ENCODE measurements at places on chromosomes 6 and 20.

- no peak for DNase-seq
Observed at GRCh38 chr6:63793465-63794137, 158.0 kb downstream of the PHF3 start.

DNA sequence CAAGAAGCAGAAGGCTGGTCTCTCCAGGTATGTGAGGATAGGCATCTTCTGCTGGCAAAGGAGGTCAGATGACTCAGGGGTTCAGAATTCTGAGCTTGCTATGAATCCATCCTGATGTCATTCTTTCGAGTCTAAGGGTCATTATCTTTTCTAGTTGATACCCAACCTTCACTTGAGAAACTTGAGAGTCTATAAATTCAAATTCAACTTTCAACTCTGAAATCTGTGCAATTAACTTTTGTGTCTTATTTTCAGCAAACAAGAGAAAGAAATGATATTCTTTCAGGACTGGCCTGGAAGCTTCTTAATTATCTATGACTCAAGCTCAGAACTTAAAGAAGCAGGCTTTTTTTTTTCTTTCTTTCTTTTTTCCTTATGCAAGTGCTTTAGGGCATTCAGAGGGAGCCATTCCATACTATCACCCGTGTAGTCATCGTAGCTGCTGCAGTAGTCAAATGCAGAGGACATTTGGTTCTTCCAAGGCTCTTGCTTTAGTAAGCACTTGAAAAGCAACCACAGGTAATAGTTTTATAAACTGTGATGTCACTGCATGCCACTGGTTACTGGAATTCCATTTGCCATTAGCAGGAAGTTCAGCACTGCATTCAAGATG, 93.0 kb downstream of the ADTRP start:
- no peak for DNase-seq

DNA sequence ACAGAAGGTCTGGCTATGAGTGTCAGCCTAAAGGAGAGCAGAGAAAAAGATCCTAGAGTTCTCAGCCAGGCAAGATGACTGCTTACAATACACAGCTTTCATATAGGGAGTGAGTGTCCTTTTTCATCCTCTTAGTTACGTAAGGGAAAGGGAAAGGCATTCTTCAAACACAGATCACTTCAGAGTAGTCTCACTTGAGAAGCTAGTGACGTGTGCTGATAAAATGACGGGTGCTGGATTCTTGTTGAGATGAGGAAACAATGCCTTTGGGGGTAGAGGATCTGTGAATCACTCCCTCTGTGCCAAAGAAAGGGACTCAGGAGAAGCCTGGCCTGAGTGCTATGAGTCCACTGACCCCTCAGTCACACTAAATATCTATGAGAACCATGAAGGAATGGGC, 117.3 kb downstream of the QRSL1 start:
- DNase-seq, result no peak

GRCh38 chr6:109262261-109262660, 120.0 kb downstream of the CD164 start:
- no peak for DNase-seq

DNA sequence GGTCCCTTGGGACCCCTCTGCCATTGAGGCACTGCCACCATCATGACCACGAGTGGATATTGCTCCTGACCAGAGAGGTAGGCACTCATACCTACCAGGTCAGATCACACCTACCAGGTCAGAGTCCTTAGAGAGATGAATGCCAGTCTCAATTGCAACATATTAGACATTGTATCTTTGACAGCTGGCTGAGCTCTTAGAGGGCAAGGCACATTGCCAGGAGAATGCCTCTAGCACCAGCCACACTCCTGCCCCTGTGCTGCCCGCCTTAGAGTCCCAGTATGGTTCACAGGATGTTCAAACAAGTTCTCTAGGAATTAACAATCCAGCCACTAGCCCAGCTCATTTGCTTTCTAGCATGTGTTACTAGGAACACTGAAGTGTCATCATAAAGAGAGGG, 65.9 kb downstream of the TMEM244 start:
- no peak for DNase-seq

GRCh38 chr6:32108727-32109113, 418 bp downstream of the TNXB start:
- no peak for DNase-seq

DNA sequence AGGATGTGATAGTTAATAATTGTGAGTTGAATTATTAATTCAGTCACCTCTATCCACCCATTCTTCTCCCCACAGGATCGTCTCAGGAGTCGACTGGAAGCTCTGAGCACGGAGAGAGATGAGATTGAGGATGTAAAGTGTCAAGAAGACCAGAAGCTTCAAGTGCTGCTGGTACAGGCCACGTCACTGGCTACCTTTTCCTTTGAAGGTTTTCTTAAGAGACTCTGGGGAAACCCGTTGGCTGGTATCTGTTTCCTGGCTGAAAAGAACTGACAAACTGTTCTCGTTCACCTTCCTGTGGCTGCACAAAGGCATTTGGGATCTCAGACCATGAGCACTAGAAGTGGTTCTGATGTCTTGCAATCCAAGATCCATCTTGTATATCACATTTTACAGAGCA, 3.8 kb downstream of the TRIM15 start:
- peak; percentile 45 for DNase-seq

GRCh38 chr6:42507901-42508300, 55.9 kb upstream of the UBR2 start:
- no peak for DNase-seq

- no peak for DNase-seq
Observed at GRCh38 chr6:163818719-163819118, 404.2 kb downstream of the QKI start.

DNA sequence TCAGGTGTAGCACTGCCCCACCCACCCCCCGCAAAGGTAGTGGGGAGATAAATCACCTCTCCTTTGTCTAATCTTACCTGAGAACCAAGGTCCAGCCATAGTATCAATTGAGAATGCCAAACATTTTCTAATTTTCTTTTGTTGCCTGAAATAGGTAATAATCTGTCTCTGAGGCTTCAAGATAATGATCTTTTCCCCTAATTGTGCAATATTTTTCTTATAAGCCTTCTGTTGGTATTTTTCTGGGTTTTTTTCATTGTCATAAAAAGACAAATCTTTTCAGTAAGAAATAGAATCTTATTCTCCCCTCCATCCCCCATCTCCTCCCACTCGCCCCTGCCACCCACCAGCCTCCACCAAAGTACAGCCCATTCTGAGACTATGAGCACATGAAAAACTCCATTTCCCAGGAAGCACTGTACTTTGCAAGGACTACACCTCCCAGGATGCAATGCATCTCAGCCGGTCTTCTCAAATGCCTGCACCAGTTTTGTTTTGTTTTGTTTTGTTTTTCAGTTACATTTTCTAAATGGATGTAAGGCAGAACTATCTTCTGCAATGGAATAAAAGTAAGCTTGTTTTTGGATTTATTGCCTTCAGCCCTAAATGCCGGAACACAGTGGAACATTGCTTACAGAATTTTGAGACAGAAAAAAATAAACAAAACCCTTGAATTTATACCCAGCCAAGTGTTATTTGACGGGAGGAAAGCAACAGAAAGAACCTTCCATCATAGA, 268.0 kb downstream of the TFAP2A start:
- no peak for DNase-seq

- DNase-seq, result no peak
Observed at GRCh38 chr6:168368936-168369335, 49.4 kb upstream of the DACT2 start.

GRCh38 chr6:22690446-22690845, 121.1 kb downstream of the HDGFL1 start:
- no peak for DNase-seq

DNA sequence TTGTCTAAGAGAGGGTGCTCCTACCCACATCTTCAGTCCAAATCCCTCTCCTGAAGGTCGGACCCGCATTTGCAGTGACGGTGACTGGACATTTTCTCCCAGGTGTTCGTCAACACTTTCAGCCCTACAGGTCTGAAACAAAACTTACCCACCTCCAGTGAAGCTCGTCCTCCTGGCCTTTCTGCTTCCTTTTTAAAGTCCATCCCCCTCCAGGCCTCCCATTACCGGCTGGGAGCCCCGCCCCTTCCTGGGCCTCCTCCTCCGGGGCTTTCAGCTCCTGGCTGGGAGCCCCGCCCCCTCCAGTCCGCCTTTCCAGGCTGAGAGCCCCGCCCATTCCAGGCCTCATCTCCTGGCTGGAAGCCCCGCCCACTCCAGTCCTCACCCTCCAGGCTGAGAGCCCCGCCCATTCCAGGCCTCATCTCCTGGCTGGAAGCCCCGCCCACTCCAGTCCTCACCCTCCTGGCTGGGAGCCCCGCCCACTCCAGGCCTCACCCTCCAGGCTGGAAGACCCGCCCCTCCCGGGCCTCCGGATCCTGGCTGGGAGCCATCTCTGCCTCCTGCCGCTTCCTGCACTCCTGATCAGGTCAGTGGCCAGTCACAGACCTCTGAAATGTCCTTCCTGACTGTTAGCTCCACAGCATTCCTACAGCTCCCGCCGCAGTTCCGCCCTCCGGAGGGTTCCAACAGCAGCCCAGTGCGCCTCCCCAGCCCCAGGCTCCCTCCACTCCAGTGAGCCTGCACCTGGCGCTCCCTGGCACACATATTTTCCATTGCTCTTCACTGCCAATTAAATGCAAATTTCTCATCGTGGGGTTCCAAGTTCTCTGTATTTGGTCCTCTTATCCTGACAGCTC, 98.5 kb downstream of the LY86 start:
- peak; percentile 31 for DNase-seq

DNA sequence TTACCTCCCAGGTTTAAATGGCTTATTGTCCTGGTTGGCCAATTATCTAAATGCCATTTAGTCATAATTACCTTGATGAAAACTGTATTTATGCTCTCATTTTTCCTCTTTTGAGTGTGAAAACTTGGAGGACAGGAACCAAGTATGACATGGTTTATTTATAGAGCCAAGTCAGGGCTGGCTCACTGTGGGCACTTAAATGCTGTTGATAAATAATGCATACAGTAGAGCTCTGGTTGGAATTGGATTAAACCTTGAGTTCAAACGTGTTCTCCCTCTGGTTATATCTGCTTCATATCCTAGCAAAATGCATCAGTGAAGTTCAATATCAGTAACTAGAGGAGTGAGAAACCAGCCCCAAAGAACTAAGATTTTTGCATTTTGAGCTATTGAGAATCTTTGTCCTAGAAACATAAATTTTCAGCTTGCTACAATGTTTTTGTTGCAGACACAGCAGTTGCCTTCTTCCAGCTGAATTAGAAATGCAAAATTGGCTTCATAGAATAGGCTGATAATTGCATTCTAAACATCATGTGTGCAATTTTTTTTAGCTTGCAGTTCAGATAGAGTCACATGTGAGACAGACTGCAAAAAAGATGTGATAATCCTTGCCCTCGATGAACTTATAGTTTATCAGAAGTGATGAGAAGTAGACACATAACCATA, 255.8 kb downstream of the BTBD3 start:
- no peak for DNase-seq

- no peak for DNase-seq
Observed at GRCh38 chr20:4342609-4343008, 327.3 kb upstream of the RNF24 start.

GRCh38 chr6:5204376-5204775, 56.4 kb downstream of the LYRM4 start:
- DNase-seq, result no peak

DNA sequence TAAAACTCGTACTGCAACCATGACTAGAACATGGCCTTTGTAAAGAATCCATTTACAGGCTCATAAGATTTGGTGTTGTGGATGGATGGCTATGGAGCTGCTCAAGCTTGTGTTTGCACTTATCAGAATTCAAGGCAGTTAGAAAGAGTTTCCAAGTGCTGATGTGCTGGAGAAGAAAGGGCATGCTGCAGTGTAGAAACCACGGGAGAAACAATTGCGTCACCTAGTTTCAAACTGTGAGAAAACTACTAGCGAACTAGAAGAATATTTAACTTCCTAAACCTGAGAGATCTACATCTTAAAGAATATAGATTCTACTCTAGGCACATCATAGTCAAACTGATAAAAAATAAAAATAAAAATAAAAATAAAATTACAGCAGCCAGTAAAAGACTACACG, 116.2 kb downstream of the SGK1 start:
- no peak for DNase-seq

GRCh38 chr6:146146836-146147235, 118.0 kb downstream of the GRM1 start:
- DNase-seq, result no peak

DNA sequence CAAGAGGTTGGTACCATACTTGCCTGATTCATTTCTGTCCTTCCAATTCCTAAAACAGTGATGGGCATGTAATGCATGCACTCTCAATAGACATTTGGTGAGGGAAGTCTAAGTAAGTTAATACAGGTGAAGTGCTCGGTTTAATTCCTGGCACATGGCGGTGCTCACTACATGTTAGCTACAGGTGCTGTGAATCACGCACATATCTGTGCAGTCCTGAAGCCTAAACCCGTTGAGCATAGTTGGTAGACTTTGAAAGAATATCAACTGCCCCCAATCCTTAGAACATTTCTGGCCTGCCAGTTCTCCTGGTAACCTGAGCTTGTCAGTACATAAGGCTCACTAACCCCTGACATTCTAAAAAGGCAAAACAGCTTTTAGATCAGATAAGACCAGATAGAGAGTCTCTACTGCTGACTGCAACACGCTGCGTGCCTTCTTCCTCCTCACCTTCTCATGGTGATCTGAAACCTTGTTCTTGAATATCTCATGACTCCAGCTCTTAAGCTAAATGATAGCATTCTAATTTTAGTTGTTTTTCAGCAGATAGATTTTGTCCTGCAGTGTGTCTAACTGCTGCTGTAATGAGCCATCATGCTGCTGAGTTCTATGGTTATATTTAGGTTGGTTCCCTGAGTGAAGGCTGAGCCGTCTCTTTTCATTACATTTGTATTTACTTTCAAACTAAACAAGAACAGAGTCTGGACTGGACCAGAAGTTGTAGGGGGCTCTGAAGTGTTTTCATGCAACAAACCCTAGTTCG, 328.5 kb upstream of the QKI start:
- no peak for DNase-seq

DNA sequence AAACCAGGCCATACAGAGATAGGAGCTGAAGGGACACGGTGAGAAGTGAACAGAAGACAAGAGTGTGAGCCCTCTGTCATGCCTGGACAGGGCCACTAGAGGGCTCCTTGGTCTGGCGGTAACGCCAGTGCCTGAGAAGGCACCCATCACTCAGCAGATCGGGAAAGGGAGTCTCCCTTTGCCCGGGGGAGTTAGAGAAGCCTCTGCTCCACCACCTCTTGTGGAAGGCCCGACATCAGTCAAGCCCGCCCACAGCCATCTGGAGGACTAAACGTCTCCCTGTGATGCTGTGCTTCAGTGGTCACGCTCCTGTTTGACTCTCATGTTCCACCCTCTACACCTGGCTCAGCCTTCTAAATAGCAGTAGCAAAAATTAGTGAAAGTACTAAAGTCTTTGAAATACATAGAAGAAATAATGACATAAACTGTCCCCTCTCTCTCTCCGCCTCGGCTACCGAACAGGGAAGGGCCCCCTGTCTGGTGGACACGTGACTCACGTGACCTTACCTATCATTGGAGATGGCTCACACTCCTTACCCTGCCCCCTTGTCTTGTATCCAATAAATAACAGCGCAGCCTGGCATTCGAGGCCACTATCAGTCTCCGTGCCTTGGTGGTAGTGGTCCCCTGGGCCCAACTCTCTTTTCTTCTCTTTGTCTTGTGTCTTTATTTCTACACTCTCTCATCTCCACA, 66.7 kb downstream of the RPP21 start:
- peak; percentile 72 for DNase-seq

Measured in stimulated activated CD8-positive, alpha-beta memory T cell treated with anti-CD3 and anti-CD28 coated beads, Interleukin-4, amount 100 ng/mL, for 48 hours (primary cell).